NB4 (cell line): ENCODE measurements at places on chromosomes 7 and 10.

DNA sequence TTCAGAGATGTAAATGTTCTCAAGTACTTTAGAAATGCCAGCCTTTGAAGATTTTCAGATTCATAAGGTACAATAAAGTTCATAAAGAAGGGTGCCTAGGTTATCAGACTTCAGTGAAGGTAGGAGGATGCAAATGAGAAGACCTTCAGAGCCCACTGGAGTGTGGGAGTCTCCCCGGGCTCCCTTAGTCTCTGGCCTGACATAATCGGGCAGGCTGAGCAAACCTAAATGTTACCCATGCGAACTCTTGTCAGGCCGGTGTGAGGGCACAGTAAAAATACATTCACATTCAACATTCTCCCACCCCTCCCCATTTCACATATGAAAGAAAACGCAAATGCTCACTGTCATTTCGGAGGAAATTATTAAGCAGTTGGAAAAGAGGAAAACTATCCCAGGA, 102.6 kb upstream of the FEZF1 start:
- no peak for DNase-seq

DNA sequence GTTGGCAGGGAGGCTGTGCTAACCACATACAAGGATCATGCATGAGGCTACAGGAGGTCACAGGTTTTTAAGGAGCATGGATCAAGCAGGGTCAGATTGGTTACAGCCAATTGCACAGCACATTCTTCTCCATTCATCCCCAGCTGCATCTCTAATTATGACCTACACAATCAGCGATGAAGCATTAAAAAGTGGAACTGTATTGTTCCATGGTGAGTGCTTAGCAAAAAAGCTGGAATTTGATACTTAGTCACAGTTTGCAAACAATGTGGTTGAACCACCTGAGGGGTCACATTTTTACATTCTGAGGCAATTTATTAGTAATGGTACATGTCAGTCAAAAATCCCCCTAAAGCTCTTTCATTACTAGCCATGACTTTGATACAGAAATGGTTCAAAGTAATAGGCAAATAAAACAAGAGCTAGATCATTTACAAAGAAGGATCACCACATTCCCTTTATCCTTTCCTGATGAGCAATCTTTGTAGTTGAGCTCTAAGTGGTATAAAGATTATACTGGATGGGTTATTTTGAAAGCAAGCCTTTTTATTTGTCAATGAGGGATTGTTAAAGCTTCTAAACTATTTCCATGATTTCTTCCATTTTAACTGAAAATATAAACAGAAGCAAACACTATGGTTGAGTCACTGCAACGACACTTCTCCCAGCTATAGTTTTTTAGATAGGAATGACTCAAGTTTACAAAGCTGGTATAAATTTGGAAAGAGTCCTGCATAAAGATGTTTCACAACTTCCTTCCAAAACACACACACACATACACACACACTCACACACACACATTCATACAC, 217.8 kb upstream of the SEMA3A start:
- DNase-seq, result no peak

DNA sequence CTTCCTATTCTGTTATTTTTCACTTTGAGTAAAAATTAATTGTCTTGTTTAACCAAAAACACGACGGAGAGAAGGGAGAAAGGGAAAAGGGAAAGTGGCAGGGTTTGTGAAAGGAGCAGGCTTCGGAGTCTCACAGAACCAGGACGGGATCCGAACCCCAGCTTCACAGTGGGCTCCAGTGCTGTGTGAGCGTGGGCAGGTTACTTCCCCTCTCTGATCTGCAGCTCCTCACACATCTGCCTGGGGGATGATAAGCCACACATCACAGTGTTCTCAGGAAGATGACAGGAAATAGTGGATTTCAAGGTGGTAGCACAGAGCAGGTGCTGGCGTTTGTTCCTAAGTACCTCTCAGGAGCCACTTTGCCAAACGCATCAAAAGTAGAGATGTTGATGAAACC, 94.2 kb upstream of the GPR26 start:
- no peak for DNase-seq

GRCh38 chr10:69389827-69390490, 26.8 kb downstream of the TACR2 start:
- DNase-seq, result peak; percentile 67

DNA sequence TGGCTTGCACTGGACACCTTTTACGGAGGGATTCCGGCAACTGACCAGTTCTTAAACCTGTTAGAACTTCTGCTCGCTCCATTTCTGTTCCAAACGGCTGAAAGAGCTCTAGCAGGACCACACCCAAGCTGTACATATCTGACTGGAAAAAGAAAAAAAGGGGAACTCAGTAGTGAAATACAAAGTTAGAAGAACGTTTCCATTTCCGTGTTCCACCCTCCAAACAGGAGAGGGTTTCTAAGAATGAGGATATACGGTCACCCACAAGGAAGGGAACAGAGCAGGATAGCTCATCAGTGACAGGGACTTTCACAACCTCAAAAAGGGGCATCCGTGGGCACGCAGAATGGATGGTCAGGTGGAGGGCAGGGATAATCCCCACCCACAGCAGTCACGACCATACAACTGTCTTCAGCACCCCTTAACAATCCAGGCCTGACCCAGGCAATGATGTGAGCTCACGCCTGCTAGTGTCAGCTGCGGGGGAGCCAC, 4.3 kb upstream of the ANKRD61 start:
- no peak for DNase-seq

GRCh38 chr7:92623544-92623943, 33.4 kb upstream of the FAM133B start:
- DNase-seq, result no peak

DNA sequence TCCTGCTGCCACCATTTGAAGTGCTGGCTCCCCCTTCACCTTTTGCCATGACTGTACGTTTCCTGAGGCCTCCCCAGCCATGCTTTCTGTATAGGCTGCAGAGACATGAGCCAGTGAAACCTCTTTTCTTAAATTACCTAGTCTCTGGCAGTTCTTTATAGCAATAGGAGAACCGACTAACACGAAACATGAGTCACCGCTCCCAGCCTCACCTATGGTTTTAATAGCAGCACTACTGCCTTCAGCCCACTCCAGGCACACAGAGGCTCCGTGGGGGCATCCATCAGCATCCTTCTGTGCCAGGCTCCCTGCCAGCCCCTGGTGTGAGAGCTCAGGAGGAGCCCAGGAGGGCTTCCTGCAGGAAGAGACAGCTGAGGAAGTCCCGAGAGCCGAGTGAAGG, 5.5 kb upstream of the ZNF316 start:
- DNase-seq, result no peak

DNA sequence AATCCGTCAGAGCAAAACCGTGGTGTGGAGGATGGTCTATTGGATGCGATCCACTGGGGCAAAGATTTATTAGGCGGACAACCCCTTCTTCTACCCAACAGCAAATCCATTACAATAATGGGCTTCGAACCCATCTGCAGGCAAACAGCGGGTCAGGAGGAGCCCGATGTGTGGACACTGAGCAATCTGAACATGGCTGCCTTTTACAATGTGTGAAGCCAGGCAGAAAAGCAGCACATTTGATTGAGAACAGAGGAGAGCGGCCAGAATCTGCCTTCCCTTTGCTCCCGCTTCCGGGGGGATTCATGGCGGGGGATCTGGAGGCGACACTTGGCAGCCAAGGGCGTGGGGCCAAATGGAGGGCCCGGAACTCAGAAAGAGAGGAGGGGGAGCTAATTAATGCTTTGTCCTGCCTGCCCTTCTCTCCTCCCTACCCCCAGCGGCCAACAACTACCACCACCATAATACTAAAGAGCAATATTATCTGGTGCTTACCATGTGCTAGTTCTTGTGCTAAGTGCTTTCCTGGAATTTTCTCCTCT, 133.0 kb downstream of the EMX2 start:
- no peak for DNase-seq

DNA sequence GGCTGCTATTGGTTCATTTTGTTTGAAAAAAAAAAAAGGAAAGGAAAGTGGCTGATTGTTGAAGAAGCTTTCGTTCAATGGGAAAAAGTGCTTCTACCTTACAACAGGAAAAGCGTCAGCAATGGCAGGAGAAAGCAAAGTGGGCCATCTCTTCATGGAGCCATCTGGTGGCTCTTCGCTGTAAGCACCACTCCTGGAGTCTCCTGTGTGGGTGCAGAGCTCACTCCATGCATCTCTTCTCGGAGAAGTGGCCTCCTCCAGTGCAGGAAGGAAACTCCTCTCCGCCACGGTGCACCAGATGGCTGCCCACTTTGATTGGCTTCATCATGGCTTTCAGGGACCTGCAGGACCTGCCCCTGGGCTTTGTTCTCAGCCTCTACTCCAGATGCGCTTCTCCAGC, 250.9 kb downstream of the PTEN start:
- peak; percentile 90 for DNase-seq

GRCh38 chr7:73533742-73534141, 11.6 kb upstream of the BAZ1B start:
- no peak for DNase-seq

DNA sequence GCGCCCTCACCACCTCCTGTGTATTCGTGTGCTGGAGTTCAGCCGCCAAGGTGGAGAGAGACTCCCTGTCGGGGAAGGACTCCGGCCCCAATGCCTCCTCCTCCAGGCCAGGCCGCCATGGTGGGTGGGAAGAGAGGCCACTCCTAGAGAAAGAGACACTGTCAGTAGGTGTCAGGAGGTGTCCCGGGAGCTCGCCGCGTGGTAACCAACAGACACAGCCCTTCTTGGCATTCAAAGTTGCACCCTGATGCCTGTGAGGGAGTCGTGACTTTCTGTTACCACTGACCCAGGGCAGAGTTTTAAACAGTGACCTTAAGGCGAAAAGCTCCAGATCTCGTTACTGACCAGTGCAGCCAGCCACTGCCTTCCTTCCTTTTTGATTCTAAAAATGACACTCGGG, 155.2 kb downstream of the CUX1 start:
- no peak for DNase-seq

DNA sequence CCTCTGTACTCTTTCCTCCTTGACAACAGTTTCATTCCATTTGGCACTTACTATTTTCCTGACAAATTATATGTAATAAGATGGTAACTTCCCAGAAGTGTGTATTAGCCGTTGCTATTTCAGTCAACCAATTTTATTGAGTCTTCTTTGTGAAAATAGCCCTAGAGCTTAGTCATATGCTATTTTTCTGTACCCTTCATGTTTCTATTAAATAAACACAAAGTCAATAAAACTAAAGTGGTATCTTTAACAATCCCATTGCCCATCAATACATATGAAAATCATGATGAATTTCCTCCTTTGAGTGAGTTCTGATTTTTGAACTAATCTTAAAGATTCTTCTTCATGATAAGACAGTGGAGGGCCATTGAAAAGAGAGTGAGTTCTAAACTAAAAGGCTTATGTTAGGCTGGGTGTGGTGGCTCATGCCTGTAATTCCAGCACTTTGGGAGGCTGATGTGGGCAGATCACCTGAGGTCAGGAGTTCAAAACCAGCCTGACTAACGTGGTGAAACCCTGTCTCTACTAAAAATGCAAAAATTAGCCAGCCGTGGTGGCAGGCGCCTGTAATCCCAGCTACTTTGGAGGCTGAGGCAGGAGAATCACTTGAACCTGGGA, 5.9 kb upstream of the MYPN start:
- no peak for DNase-seq

DNA sequence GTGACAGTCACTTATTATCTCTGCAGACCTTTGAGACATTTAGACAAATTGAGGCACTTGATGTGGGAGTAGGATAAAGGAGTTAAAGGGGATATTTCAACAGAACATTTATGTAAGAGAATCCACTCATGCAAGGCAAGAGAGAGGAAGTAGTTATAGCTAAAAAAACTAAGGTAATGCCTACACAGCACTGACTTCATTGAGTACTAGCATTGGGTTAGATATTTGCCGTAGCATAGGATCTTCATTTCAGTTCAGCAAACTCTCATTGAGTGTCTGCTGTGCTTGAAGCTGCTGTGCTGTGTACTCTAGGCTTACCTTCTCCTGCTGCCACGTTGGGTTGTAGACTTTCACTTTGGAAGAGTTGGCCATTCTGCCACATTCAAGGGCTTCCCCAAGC, 10.5 kb upstream of the ENTPD1 start:
- DNase-seq, result peak; percentile 8

DNA sequence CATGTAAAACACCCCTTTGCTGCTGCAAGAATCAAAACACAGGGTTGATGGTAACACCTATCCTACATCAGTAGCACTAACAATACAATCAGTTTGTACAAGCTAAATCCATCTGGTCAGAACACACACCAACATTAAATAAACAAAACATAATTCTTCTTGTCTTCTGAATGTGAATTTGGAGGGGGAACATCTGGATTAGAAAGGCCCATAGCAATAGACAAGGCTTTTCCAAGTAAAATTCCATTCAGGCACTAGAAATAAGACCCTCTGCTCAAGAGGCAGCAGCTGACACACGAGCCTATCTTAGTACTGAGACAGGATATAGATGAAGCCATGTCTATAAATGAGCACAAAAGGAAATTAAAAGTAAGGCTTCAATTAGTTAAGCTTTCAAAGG, 839.9 kb upstream of the LRRTM3 start:
- no peak for DNase-seq

- DNase-seq, result no peak
Measured at GRCh38 chr10:8023321-8023720, 31.2 kb upstream of the GATA3 start.

GRCh38 chr7:33458581-33458980, 329.2 kb downstream of the BBS9 start:
- DNase-seq, result no peak

DNA sequence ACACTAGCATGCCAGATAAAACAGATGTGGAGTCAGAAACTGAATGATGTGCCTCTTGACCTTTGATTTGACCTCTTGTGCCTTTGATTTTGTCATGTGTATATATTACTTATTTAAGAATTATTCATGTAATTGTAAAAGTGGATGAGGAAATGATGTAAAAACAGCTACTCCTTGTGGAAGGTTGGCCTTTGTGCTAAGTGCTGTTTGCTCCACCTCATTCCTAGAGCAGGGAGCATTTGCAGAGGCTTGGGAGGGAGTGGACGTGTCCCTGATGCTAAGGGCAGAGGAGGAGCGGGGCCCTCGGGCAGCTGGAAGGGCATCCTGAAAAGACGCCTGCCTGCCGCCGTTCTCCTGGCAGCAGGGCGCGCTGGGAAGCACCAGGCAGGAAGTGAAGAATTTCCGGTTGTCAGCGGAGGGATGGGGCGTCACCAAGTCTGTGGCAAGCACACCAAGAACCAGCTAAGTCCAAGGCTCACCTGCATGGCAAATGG, 197.6 kb upstream of the ZNF32 start:
- DNase-seq, result peak; percentile 36

DNA sequence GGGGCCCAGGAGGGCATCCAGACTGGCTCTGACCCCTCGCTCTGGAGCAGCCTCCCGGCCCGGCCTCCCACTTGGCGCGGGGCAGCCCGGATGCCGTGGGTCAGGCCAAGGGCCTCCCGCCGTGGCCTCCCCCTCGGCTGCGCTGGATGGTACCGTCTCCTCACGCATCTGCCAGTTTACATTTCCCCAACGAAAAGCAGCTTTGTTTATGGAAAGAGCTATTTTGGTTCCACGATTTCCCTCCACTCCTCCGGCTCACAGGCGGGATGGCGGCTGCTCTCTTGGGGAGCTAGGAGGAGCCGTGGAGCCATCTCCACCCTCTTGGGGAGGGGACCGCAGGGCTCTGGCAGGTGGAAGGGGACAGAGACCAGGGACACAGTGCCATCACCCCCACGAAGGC, 93.2 kb upstream of the MYL10 start:
- DNase-seq, result no peak

GRCh38 chr10:73841526-73842285, 30.3 kb upstream of the NDST2 start:
- no peak for DNase-seq

GRCh38 chr10:50367732-50368131, 116.4 kb upstream of the ASAH2 start:
- peak; percentile 62 for DNase-seq
